Stimulated activated CD4-positive, alpha-beta T cell treated with anti-CD3 and anti-CD28 coated beads, Interleukin-15, amount 100 ng/mL, for 24 hours (primary cell): ENCODE measurements at places on chromosomes 1 and 21.

DNA sequence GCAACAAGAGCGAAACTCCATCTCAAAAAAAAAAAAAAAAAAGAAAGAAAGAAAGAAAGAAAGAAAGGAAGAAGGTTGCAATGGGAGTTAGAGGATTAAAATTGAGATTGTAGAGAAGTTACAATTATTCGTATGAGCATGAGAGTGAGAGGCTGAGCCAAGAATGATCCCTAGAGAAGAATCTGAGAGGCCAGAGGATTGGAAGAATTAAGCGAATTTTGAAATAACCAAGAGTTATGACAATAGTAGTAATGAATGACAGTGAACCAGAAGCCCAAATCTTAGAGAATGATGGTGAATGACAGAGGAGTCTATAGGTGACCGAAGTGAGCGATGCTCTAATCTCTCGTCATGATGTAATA, 369 bp upstream of the ZYG11B start:
- no peak for DNase-seq

GRCh38 chr1:239951511-239952140, 140.1 kb upstream of the FMN2 start:
- peak; percentile 71 for DNase-seq

- DNase-seq, result no peak
Measured at GRCh38 chr1:85611425-85611824, 30.9 kb downstream of the CCN1 start.

GRCh38 chr21:16568661-16569060, 838.9 kb downstream of the USP25 start:
- DNase-seq, result no peak

DNA sequence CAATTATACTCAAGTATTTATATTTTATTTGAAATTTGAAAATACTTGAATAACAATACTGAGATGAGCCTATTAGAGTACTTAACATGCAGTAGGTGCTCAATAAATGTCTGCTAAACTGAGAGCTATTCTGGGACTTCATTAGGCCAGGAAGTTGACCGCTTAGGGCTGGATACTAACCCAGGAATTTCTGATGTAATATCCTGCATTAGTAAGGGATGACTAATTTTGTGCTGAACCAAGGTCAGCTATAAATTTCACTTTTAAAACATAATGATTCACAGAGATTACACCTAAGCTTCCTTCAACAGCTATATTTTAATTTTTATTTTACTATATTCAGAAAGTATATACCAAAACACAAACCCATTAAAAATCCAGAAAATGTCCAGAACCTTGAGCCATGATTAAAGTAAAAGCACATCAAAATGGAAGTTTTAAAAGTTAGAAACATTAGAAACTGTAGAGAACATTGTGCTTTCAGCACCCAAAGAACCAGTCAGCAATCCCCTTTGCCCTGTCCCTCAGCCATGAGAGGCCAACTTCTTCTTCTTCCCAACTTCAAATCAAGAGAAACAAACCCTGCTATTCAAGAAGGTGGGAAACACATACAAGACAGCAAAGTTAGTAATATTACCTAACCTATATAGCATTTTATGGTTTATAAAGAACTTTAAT, 35.4 kb downstream of the WNT2B start:
- DNase-seq, result no peak

GRCh38 chr1:4424766-4425165, 229.6 kb upstream of the AJAP1 start:
- no peak for DNase-seq

- DNase-seq, result peak; percentile 35
Measured at GRCh38 chr1:211606914-211607753, 28.2 kb upstream of the SLC30A1 start.

GRCh38 chr1:182339684-182340083, 51.9 kb downstream of the GLUL start:
- no peak for DNase-seq

- DNase-seq, result peak; percentile 80
Measured at GRCh38 chr1:25875154-25875855, at the start of gene PAQR7. PAQR7 (minus strand) TSS chr1:25875708; CDS start chr1:25863839, 11,869 bp downstream.

DNA sequence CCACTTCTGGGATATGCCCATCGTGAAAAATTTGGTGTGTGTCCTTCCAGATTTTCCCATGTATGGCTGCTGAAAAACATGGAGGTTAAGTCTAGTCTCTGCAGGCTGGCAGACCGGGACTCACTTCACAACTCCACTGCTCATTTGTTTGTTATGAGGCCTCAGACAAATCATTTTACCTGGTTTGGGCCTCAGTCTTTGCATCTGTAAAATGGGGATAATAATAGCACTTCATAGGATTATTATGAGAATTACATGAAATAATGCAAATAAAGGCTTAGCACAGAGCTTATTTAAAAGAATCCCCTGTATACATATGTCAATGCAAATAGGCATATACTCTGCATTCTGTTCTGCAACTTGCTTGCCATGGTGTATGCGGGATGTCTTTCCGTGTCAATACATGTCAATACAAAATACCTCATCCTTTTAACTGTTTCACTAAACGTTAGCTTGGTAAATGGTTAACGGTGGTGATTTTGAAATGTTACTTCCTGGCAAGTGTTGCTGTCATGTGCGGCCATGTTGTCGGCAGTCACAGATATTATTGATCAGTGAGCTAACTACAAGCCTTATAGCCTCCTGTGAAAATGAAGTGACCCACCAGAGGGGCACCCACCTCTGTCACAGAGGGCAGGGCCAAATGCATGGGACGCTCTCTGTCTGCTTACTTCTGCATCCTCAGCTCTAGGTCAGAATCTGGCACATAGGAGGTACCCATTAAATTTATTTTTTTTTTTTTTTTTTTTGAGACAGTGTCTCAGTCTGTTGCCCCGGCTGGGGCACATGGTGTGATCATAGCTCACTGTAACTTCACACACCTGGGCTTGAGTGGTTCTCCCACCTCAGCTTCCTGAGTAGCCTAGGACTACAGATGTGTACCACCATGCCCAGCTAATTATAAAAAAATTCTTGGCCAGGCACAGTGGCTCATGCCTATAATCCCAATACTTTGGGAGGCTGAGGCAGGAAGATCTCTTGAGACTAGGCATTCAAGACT, 4.3 kb downstream of the LCK start:
- peak; percentile 38 for DNase-seq

DNA sequence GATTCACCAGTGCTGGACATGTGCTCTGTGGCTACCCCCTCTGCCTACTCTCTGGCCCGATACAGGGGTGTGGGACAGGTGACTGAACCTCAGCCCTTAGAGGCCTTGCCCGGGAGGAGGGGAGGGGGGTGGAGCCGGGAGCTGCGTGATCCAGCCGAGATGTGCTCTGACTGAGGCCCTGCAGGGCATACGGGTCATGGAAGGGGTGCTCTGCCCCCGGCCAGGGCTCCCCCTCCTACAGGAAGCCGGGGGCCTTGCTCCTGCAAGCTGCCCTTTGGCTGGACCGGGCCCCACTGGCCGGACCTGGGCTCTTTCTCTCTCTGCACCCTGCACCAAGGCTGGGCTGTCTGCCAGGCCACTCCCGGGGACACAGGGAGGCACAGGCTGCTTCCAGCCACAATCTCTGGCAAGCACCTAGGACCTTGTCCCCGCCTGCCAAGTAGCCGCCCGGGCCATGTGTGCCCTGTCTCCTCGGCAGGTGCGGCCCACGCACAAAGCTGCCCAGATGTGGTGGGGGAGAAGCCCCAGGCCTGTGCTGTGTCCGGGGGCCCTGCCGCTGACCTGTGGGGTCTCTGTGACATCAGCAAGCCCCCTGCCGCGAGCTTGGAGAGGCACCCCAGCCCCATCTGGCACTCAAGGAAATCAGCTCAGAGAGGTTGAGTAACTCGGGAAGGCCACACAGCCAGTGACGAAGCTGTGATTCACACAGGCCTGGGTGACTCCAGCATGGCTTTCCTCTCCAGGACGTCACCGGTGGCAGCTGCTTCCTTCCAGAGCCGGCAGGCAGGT, 1.5 kb downstream of the SCNN1D start:
- DNase-seq, result peak; percentile 46

DNA sequence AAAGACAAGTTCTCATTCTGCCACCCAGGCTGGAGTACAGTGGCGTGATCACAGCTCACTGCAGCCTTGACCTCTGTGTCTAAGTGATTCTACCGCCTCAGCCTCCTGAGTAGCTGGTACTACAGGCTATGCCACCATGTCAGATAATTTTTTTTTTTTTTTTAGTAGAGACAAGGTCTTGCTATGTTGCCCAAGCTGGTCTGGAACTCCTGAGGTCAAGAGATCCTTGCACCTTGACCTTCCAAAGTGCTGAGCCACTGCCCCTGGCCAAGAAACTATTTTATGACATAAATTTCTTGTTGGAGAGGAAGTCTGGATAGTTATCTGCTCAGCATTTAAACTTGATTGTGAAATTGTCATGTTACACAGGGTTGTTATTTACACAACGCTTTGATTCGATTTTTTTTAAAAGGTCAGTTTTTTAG, 2.1 kb downstream of the SCCPDH start:
- DNase-seq, result no peak

GRCh38 chr1:170241266-170241851, 95.6 kb downstream of the NTMT2 start:
- no peak for DNase-seq

DNA sequence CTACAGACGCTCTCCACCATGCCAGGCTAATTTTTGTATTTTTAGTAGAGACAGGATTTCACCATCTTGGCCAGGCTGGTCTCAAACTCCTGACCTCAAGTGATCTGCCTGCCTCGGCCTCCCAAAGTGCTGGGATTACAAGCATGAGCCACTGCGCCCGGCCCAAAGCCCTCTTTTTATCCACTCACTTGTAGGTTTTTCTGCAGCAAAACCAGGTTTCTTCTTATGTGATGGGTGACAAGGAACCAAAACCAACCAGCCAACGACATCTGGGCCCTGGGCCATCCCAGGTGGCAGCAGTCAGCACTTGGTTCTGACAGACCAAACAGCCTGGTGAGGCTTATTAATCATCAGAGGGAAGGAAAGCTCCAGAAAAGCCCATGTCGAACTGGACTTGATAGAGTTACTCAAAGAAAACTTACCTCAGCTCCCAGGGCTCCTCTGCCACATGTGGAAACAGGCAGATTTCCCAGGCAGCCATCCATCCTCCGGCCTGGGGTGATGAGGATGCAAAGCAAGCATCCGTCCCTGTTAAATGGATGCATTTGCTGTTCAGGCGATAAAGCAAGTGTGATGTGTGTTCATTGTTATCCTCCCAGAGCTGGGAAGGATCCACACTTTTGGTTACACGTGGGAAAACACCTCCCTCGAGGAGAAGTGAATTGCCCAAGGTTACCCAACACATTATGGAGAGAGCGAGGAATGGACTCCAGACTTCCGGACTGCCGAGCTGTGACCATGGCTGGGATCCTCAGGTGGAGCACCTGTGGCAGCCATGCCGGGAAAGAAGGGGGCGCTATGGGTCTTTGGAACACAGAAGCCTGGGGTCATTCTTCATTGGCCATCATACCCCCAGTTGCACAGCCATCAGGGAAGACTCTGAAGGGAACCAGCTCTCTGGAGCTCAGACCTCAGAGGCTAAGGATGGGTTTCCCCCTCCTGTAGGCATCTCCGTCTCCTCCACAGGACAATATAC, 118.8 kb downstream of the HUNK start:
- no peak for DNase-seq

GRCh38 chr21:31022306-31022705, 16.0 kb downstream of the KRTAP19-8 start:
- DNase-seq, result no peak

GRCh38 chr1:12232221-12232620, 2.4 kb downstream of the VPS13D start:
- DNase-seq, result peak; percentile 31

DNA sequence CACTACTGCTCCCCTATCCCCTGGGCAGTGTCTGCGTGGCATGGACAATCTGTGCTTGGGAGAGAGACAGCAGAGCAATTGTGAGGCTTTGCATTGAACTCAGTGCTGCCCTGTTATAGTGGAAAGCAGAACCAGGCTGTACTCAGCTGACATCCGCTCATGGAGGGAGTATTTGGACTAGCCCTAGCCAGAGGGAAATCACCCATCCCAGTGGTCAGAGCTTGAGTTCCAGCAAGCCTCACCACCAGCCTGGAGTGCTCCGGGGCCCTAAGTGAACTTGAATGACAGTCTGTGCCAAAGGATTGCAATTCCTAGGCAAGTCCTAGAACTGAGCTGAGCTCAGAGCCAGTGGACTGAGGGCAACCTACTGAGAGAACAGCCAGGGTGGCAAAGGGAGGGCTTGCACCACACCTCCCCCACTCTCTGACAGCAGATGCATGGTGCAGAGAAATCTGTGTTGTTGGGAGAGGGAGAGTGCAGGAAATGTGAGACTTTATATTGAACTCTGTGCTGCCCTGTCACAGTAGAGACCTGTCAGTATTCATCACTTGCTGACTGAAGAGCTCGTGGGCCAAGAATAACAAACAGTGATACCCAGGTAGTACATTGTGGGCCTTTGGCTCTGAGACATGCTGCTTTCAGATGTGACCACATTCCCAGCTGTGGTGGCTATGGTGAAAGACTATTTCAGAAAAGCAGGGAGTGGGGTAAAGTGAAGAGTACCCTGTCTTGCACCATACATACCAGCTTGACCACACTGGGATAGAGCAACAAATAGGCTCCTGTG, 107.7 kb upstream of the SLC5A9 start:
- no peak for DNase-seq

GRCh38 chr1:223776075-223776814, 63.9 kb downstream of the CAPN2 start:
- peak; percentile 60 for DNase-seq

DNA sequence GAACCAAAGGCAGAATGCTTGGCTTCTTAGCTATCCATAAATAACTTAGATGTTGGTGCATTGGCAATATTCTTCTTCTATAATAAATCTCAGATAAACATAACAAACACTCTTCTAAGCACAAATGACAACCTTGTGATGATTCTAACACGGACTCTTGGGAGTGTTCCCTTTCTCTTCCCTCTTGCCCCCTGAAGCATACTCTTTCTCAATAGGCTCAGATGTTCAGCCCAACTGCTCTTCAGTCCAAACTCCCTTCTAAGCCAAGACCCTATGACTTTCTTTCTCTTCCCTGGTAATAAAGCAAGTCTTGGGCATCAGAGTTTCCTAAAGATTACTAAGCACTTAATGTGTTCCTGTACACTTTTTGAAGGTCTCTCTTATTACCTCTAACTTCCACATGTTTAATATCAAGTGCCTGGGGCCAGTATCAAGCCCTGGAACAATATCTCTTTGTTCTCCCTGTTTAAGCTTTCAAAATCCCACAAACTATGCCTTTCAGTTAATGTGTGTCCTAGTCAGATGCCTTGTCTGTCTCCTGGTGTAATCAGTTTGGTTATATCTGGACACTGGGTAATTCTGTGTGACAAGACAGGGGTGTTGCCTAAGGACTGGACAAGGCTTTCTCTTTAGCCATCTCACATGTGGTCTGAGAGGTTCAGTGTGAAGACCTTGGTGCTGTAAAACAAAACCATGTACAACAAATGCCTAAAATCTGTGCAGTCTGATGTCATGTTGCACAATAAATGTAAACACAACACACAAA, 92.9 kb upstream of the IVNS1ABP start:
- DNase-seq, result no peak

DNA sequence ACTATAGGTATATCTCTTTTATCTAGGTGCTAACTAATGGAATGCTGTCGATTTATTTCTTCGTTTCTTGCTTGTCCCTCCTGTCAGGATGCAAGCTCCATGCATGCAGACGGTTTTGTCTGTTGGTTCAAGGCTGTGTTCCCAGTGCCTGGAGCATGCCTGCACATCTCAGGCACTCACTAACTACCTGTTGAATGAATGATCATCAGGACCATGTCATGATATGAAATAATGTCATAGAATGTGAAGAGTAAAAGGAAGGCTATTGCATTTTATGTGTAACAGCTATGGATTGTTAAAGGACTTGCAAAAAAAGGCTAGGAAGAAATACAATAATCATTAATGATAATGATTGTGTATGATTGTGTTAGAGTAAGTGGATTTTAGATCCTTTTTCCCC, 4.2 kb downstream of the GPR25 start:
- DNase-seq, result no peak

- DNase-seq, result no peak
Measured at GRCh38 chr1:77828098-77828497, 48.6 kb downstream of the MIGA1 start.
